ENCODE measurements at places on chromosomes 13 and 19.

DNA sequence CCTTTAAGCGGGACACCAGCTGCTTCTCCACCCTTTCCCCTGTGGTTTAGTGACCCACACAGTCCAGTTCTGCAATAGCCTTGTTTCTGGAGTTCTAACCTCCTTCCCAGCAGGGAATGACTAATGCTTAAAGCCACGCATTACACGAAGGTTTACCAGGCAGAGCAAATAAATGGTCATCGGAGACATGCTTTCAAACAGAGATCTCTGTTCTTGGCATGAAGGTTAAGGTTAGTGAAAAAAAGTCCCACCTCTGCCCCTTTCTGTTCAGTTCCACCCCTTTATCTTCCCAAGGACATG, 25.3 kb upstream of the MEDAG start:
- DNase-seq: peak; percentile 95

GRCh38 chr19:36401475-36401874, 17.0 kb downstream of the ZFP82 start:
- DNase-seq: no peak

GRCh38 chr19:648904-649801, 9.5 kb downstream of the FGF22 start:
- no peak for DNase-seq

GRCh38 chr13:26310470-26310869, 56.5 kb downstream of the CDK8 start:
- no peak for DNase-seq

DNA sequence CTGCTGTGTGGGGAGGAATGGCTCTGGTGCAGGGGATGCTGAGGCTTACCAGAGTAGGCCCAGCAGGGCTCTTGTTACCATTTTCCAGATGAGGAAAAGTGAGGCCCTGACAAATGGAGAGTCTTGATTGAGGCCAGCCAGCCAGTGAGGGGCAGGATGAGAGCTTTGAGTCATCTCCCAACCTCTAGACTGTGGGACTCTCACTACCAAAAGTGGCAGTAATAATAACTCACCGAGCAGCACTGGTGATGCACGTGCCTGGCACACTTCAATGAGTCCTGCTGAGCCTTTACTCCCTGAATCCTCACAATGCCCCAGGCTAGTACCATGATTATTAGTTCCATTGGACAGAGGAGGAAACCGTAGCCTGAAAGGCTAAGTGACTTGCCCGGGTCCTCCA, 7.8 kb downstream of the CIC start:
- DNase-seq: no peak

- DNase-seq: no peak
Observed at GRCh38 chr19:56159622-56160271, 16.1 kb upstream of the GALP start.

- DNase-seq: no peak
Observed at GRCh38 chr19:8731428-8732169, 10.2 kb downstream of the OR2Z1 start.

DNA sequence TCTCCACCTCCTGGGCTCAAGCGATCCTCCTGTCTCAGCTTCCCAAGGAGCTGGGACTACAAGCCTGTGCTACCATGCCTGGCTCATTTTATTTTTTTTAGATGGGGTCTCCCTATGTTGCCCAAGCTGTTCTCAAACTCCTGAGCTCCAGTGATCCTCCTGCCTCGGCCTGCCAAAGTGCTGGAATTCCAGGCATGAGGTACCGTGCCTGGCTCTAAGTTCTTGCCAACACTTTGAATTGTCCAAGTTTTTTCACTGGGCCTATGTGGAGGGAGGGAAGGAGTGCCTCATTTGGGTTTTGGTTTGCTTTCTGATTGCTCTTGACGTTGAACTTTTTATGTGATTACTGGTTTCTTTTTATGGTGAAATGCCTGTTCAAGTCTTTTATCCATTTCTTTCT, 4.4 kb upstream of the UNC13A start:
- no peak for DNase-seq

- DNase-seq: peak; percentile 9
Observed at GRCh38 chr19:11949201-11949600, 15.6 kb upstream of the ZNF763 start.

DNA sequence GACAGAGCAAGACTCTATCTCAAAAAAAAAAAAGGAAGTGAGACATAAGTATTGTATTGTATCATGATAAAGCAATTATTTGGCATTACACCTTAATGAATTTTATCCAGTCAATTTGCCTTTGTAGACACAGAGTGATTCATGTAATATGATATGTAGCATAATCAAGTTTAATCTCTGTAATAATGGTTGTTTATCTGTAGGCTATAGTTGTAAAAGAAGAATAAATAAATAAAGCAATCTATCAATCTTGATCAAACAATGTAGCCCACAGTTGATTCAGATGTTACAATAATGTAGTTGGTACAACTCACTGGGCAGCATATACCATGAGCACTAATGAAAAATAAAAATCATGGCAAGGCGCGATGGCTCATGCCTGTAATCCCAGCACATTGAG, 28.5 kb upstream of the CEACAM20 start:
- DNase-seq: no peak

- DNase-seq: peak; percentile 34
Observed at GRCh38 chr13:24503379-24503696, 9.2 kb downstream of the PARP4 start.

GRCh38 chr19:18073197-18073596, 13.5 kb downstream of the IL12RB1 start:
- no peak for DNase-seq

DNA sequence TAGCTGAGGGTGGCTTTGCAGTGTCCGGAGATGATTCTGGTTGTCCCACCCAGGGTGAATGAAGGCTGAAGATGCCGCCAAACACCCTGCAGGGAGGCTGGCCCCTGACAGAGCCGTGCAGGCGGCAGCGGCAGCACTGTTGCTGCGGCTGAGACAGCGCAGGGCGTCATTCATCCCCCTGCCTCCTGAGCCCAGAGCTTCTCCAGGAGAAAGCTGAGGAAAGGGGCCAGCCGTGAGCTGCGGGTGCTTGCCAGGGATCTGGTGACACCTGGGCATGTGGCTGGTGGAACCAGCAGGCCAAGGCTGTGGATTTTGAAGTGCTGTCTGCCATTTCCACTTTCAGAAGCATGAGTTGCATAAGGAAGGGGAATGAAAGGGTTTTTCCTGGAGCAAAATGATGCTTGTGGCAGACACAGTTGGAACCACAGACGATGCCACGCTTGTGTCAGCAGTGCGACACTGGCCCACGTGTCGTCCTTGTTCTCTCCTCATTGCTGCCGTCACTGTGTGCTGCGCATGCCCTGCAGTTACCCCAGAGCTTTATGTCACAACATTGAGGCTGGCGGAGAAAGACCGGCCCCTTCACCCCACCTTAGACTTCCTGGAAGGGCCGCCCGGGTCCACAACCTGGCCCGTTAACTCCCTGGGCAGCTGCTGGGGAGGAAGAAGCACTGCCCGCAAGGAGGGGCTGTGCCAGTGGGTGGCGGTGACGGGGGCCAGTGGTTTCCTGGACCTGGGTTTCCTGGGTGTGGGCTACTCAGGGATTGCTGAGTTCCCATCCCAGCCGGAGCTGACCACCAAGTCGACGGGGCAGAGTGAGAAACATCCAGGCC, 22.7 kb downstream of the TFDP1 start:
- DNase-seq: no peak

DNA sequence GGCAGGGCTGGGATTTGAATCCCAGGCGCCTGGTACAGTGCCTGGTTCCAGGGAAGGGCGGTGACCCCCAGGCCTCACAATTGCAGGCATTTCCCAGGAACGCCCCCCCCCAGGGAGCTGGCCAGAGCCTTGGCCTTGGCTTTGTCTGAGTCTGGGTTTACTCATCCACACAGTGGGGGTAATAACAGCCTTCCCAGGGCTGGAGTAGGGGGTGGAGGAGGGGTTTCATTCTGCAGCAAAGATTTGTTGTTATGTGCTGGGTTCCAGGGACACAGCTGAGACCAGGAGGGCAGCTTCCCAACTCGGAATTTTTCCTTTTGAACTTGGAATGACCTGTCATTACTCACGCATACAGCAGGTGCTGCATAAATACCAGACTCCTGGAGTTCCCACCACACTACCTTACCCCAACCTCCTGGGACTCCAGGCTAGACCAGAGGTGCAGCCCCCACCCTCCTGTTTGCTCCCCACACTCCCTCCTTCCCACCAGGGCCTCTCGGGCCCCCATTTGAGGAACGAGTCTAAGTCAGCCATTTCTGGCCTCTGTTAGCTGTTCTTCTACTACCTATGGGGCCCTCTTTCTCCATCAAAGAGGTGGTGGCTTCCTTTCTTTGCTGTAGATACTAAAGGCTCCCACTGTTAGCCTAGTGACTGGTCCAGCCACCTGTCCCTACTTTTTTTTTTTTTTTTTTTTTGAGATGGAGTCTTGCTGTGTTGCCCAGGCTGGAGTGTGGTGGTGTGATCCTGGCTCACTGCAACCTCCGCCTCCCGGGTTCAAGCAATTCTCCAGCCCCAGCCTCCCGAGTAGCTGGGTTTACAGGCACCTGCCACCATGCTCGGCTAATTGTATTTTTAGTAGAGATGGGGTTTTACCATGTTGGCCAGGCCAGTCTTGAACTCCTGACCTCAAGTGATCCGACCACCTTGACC, 1.6 kb upstream of the ADAMTS10 start:
- DNase-seq: peak; percentile 84

- DNase-seq: peak; percentile 79
Observed at GRCh38 chr13:30464496-30465342, 1.0 kb downstream of the HMGB1 start.

DNA sequence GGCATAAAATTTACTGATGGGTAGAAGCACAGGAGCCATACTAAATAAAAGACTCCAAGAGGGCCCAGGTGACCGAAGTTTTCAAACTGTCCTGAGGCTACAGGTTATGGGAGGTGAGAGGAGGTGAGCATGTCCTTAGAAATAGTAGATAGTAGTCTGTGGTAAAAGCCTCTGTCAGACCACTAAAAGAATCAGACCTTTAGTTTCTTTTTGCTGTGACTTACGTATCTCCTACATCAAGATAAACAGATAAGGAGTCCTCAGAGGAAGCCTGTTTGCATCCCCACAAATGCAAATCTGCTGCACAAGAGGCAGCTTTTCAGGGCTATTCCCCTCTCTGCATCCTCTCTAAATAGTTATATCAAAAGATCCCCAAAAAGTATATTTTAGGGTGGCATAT, 711.6 kb upstream of the SLITRK6 start:
- DNase-seq: no peak

All from iris pigment epithelial cell (primary cell).